Stimulated activated CD8-positive, alpha-beta memory T cell treated with anti-CD3 and anti-CD28 coated beads, Interleukin-2, amount 100 ng/mL, for 1 hour (primary cell): ENCODE measurements at places on chromosomes 2 and 18.

GRCh38 chr2:229169751-229170150, 101.3 kb downstream of the PID1 start:
- DNase-seq = no peak

GRCh38 chr2:68432696-68433658, 34.1 kb downstream of the FBXO48 start:
- no peak for DNase-seq

DNA sequence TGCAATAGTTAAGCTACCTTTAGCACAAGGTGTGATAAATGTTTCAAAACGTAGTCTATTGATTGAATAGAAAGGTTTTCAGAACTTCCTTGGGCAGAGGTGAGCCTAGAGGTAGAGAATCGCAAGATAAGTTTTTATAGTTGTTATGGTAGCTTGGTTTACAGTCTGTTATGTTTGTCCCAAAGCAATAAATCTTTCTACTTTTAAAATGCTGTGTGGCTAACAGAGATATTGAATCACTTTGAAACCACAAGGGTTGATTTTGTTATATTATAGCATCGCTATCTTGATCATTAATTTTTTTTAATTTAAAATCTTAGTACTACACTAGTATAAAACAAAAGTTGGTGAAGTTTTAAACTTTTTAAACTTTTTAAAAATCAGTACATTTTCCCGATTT, 126.7 kb downstream of the TMEM182 start:
- no peak for DNase-seq

DNA sequence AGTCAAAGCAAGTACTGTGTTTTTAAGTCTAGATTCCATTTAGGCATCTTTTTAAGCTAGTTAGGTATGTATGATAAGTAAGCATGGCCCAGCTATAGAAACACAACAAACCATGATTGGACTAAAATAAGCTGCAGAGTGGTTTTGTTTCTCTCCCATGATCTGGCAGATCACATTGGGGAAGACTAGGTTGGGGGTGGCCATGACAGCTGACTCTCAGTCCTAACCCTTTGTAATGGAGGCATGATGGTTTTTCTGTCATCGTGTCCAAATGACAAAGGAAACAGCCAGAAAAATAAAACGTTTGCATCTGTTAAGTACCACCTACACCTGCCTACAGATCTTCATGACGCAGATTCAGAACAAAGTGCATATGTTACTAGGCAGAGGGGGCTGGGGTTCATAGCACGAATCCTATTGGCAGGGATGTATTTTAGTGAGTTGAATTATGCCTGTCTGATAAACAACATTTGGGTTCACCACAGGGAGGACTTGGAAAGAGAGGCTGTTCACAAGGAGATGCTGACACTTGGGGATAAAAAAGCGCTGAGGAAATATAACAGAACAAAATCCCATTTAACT, 33.8 kb upstream of the GALNT5 start:
- DNase-seq = no peak

DNA sequence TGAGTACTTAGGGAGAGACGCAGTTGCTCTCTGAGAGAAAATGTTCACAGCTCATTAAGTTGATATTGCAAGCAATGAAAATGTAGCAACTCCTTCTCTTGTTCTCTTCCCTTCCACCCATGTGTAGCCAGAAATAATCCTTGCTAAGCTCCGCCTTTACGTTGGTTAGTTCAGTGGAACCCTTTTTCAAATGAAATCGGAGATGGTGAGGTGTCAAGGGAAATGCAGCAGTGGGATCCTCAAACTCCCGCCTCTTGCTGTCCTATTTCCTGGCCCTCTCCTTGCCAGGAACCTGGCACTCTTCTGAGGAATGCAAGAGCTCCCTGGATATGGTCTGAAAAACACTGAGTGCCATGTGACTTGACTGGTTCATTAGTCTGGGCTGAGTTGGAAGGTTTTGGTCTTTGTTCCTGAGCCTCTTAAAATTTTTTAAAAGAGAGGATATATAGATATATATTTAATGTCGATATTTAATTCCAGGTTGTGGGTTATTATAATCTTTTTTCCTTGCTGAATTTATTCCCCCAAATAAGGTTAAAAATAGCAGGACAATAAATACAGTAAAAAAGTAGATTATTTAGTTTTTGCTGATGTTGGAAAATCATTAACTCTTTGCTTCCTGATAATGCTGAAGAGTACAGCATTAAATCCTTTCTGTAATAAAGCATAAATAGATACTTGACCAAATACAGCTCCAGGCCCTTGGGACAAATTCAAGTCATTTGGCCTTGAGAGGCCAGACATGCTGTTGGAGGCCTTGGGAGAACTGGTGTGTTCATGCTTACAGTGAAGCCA, 116.2 kb downstream of the EML6 start:
- DNase-seq = no peak

DNA sequence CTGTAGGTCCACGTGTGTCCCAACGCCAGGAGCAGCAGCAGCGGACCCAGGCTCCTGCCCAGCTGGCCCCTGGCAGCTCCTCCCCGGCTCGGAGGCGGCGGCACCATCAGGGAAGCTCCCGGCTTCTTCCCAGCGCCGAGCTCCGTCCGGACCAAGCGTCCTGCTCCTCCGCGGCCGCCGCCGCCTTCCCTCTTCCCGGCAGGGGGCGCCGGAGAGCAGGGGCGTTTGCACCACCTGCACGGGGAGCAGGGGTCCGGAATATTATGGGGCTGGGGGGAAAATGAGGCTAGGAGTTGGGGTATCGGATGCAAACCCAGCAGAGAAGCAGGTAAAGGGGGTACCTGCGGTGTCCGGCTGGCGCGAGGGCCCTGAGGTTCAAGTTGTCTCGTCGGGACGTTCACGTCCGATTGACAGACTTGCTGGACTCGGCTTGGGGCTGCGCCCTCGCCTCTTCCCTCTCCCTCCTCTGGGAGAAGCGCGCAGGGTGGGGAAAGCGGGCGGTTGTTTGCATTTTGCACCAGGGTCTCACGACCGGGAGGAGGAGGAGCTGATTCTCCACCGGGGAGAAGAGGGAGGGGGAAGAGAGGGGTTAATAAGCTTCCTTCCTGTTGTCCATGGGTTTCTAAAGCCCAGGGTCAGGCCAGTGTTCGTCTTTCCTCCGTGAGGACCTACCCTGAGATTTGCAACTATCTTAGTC, at the start of gene CCBE1:
TSS of gene CCBE1 (minus strand) at position 188 of the 697 bp plus-strand sequence.
- DNase-seq = no peak

- DNase-seq = no peak
Measured at GRCh38 chr18:45270289-45270771, 344.9 kb upstream of the SLC14A2 start.

DNA sequence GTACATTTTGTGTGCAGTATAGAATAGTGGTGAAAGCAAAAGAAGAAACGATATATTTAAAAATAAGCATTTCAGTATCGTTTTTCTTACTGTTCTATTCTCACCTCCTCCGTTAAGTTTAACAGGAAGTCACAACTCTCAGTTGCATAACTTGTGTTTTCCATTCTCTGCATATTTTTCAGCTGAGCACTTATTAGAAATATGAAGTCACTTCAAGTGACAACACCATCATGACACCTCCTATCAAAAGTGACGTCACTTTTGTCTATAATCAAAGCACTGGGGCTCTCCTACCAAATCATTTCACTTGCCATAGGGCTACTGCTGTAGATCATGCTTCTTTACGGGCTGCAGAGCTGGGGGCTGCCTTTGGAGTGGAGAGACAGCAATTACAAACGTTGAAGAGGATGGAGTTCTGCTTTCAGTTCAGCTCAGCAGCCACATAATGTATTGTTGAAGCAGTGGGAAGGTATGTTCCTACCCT, 36.3 kb downstream of the STAT4 start:
- no peak for DNase-seq

GRCh38 chr2:42918041-42918440, 125.7 kb upstream of the HAAO start:
- no peak for DNase-seq

DNA sequence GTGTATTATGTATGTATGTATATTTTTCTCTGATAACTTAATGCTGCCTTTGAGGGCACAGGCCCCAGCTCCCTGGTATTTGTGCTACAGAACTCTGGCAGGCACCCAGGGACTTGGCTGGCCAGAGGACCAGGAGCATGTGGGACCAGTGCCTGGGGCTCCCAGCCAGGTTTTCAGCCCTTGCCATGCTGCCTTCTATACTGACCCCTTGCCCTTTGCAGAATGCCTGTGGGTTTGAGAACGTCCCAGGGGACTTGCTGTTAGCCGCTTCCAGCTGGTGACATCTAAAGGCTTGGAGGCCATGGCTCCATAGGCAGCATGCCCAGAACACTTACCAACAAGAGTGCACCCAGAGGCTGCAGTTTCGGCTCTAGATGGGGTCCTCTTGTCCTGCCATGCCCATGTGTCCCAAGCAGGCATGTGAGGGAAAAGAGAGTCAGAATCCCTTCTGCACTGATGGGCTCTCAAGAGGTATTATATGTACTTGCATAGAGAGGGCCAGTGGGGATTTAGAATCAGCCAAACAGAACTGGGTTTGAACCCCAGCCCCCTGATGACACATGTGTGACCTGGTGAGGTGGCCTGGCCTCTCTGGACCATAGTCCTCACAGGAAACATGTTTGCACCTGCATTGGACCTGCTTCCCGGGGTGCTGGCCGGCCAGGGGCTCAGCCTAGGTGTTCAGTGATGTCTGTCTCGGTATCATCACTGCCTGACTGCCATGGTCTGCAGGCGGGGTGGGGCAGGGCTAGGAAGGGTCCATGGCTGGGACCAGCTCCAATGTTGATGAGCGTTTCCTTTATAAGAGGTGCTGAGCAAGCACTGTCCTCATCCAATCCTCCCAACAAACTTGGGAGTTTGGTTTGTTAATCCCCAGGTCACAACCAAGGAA, 119.2 kb upstream of the FHL2 start:
- DNase-seq = no peak

DNA sequence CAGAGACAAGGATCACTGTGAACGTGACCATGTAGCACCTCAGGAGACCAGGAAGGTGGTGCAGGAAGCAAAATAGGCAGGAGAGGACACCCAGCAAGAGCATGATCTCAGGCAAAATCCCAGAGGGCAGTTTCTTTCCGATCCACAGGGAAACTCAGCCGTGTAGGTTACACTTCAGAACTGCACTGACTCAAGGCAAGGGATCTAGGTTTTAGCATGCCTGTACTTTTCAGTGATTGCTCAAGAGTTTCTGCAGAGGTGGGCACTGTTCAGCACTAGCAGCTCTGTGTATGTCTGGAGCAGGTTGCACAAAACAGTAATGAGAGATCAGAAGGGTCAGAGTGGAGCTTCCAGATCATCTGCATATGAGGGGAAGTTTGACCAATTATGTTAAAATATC, 116.7 kb upstream of the RNF152 start:
- no peak for DNase-seq

DNA sequence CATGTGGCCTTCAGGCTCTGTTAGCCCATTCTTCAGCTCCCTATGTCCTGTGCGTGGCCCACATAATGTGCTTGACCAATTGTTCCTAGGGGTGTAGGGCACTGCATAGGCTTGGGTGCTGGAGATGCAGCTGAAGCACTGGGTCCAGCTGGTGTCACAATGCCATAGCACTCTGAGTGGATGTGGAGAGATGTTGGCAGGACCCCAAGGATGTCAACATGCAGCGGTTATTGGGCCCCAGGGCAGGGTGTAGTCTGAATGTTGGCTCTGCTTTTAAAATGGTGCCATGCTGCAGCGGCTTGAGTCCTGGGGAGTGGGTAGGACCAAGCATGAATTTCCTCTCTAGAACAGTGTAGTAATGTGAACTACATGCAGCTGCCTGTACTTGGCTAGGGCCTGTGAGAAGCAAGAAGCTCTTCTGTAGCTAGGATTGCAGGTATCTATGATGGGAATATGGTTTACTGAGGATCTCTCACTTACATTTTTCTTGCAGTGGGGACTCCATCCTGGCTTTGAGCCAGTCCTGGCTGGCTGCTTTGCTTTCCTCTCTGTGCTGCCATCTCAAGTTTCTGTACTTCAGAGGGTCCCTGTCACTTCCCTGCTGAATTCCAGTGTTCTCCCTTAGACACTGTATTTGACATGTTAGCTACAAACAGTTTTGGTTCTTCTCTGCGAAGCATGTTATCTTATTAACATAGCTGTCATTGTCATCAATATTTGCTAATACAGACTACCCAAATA, 148.4 kb downstream of the CSRNP3 start:
- no peak for DNase-seq

GRCh38 chr18:78422336-78422735, 557.3 kb upstream of the SALL3 start:
- DNase-seq = no peak

- no peak for DNase-seq
Measured at GRCh38 chr18:78099979-78100588, 850.4 kb downstream of the GALR1 start.

GRCh38 chr18:58536534-58537271, 92.2 kb downstream of the ALPK2 start:
- no peak for DNase-seq

GRCh38 chr2:127039387-127040031, 67.4 kb downstream of the BIN1 start:
- DNase-seq = no peak

GRCh38 chr18:59918320-59918755, 18.5 kb downstream of the PMAIP1 start:
- no peak for DNase-seq

- DNase-seq = no peak
Measured at GRCh38 chr18:6891788-6892187, 162.3 kb downstream of the ARHGAP28 start.

DNA sequence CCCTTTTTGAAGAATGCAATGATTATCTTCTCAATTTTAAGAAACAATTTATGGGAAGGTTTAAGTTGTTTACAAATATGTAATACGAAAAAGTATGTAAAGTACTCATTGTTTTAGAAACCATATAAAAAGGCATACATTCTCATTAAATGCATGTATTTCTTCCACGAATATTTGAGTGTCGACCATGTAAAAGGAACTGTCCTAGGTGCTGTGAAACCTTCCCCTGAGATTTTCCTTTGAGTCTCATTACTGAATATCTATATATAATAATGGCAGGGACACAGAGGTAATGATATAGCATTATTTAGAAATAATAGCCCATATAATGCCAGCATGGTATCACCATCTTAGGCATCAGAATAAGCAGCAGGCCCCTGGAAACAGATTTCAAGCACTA, 239.3 kb downstream of the ERBB4 start:
- no peak for DNase-seq

- no peak for DNase-seq
Measured at GRCh38 chr2:229429589-229429988, 158.5 kb upstream of the PID1 start.

DNA sequence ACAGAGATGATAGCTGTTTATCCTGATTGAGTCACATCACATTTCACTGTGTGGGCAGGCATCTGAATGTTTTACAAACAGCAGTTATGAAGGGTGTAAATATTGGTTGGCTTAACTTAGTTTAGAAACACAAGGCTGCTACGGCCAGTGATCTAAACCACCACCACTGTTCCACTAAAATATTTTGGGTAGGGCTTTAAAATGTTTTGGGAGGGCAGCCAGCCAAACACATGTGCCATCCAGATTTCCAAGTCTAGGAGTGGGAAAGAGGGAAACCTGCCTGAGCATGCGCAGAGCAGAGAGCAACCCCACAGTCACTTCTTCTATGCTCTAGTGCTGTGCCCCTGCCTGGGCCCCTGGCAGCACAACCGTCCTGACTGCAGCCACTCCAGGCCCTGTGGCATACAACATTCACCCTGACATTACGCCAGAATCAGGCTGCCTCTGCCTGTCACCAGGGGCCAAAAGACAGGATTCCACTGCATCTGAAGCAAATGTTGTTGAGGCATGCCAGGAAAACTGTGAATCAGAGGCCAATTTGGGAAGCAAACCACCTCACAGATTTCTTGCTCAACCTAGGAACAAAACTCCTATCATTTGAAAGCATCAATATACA, 74.8 kb upstream of the COL5A2 start:
- no peak for DNase-seq

GRCh38 chr18:74081966-74082741, 65.5 kb downstream of the FBXO15 start:
- no peak for DNase-seq
